Myocyte (in vitro differentiated cells): ENCODE measurements at places on chromosomes 5 and 9. TPM values are rescaled to one million over a fixed set of nuclear protein-coding genes. Genes with fewer than 3 reads are reported as not detected.

DNA sequence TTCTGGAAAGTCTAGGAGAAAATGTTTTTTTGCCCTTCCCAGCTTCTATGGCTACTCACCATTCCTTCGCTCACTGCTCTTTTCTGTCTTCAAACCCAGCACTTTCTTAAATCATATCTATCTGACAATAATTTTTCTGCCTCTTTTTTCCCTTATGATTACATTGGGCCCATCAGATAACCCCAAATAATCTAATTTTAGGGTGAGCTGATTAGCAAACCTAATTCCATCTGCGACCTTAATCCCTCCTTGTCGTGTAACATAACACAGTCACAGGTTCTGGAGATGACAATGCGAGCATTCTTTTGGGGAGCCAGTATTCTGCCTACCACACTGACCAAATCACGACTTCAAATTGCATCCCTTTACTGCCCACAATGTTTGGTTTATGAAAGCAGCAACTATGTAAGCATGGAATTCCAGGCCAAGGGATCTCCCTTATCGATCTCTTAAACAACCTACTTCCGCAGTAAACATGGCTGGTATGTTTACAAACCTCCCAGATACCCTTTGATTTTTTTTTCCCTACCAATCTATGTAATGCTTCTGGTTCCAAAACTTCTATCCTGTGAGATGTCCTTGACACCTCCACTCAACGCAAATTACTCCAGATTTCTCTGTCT lies 2122.2 kb downstream of the MAT2B start:
- no peak for DNase-seq

GRCh38 chr9:123378025-123378424 lies 22.0 kb downstream of the CRB2 start:
- DNase-seq = no peak

The XRCC4 gene
- 26.5 and 27.0 TPM in 2 replicates for total RNA-seq

GRCh38 chr5:6551287-6551954 lies 81.4 kb downstream of the NSUN2 start:
- peak; percentile 89 for DNase-seq

GRCh38 chr5:158410976-158411375 lies 552.0 kb upstream of the CLINT1 start:
- DNase-seq = peak; percentile 56

GRCh38 chr5:59390074-59390659 lies 503.4 kb downstream of the PDE4D start:
- DNase-seq = peak; percentile 59

- peak; percentile 75 for DNase-seq
Measured at GRCh38 chr9:132114102-132114707, 34.5 kb upstream of the MED27 start.

The FOXD4L3 gene
- not detected in 2 replicates for total RNA-seq

- DNase-seq = peak; percentile 76
Measured at GRCh38 chr5:132495667-132496190, 5.2 kb upstream of the IRF1 start.

The NR6A1 gene
- total RNA-seq = 1.9 and 2.1 TPM in 2 replicates

DNA sequence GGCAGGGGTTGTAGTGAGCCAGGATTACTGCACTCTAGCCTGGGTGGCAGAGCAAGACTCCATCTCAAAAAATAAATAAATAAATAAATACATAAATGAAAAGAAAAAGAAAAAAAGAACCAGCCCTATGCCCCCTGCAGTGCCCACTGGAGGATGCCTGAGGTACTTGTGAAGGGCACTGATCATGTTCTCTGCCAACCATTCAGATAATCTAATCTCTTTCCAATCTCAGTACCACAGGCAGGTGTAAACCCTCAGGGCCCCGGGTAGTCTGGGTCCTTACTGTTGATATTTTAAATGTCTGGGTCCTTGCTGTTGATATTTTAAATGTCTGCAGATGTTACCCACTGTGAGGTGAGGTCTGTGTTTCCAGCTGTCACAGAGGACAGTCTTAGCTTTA lies 321.8 kb upstream of the ADCY2 start:
- no peak for DNase-seq

- peak; percentile 46 for DNase-seq
Measured at GRCh38 chr9:113674436-113674835, 201.7 kb upstream of the ZNF618 start.

- peak; percentile 57 for DNase-seq
Measured at GRCh38 chr5:1118738-1119137, 6.9 kb upstream of the SLC12A7 start.

The LCN9 gene
- total RNA-seq = not detected in 2 replicates

The GPR150 gene
- total RNA-seq = 0.31 and 0.53 TPM in 2 replicates

GRCh38 chr5:171418316-171418981 lies 998 bp upstream of the FGF18 start:
- peak; percentile 85 for DNase-seq

GRCh38 chr9:114138552-114138971 lies 16.8 kb upstream of the COL27A1 start:
- no peak for DNase-seq

The PCDHGB6 gene
- total RNA-seq = 0.78 and 0.96 TPM in 2 replicates

The IFNA21 gene
- total RNA-seq = not detected in 2 replicates

- DNase-seq = peak; percentile 35
Measured at GRCh38 chr5:65126542-65127069, 355.1 kb downstream of the ADAMTS6 start.

GRCh38 chr9:130446101-130446861 lies 1.5 kb downstream of the ASS1 start:
- DNase-seq = peak; percentile 83

GRCh38 chr9:89538871-89539270 lies 41.0 kb upstream of the SEMA4D start:
- DNase-seq = no peak

The GRXCR2 gene
- total RNA-seq = not detected in 2 replicates

The STC2 gene
- total RNA-seq = 482 and 489 TPM in 2 replicates

- DNase-seq = peak; percentile 16
Measured at GRCh38 chr5:137167187-137167586, 331.9 kb downstream of the SPOCK1 start.

- DNase-seq = no peak
Measured at GRCh38 chr9:91301161-91301560, 60.6 kb downstream of the AUH start.

The MARCOL gene
- total RNA-seq = not detected in 2 replicates

DNA sequence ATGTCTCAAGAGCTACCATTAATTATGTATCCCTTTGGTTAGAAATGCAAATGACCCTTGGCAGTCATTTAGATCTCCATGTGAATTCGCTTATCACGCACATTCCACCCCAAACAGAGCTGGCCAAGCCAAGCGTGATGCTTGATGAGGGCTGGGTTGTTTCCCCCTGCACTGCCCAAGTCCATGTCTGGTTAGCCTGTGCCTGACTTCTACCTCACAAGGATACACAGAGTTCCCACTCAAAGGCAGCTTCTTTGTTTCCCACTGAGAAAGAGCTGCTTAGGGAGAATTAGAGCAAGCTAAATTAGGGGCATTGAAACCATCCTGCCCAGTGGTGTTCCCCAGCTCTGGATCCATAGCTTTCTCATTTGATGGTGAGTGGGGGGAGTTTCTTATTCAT lies 87.2 kb downstream of the FSTL4 start:
- no peak for DNase-seq

DNA sequence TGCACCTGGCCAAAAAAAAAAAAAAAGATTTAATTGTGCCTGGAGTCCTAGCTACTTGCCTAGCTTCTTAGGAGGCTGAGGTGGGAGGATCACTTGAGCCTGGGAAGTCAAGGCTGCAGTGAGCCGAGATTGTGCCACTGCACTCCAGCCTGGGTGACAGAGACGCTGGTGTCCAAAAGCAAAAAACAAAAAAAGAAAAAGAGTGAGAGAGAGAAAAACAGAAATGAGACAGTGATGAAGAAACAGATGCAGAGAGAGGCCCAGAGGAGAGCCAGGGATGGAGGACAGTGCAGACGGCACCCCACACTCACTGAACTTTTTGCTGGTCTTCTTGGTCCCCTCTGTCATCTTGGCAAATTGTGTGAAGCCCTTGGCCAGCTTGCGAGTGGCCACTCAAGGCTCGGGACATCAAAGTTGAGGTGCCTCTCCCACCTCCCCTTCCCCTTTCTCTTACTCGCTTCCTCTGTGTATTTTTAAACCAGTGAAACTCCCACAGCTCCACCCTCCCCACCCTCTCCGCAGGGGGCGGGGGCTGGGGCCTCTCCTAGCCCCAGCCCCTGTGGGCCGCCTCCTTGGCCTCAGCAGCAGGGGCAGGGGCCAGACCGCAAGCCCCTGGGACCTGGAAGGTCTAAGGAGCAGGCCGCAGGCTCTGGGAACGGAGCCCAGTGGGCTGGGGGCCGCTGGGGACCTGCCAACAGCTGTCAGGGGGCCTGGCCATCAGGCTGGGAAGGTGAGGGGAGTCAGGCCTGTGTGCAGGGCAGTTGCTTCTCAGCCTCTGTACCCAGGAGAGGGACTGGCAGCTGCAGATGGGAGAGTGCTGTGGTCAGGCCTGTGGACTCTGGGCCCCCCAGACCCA lies at the start of gene SH2D3C:
SH2D3C (minus strand) TSS at position 387 of the 856 bp plus-strand sequence; CDS start at position 348, 39 bp downstream.
- no peak for DNase-seq

GRCh38 chr5:94577466-94578245 lies 40.7 kb downstream of the KIAA0825 start:
- peak; percentile 10 for DNase-seq

The SURF1 gene
- total RNA-seq = 27.8 and 30.7 TPM in 2 replicates

- DNase-seq = no peak
Measured at GRCh38 chr9:98836206-98836605, 28.7 kb downstream of the GALNT12 start.

DNA sequence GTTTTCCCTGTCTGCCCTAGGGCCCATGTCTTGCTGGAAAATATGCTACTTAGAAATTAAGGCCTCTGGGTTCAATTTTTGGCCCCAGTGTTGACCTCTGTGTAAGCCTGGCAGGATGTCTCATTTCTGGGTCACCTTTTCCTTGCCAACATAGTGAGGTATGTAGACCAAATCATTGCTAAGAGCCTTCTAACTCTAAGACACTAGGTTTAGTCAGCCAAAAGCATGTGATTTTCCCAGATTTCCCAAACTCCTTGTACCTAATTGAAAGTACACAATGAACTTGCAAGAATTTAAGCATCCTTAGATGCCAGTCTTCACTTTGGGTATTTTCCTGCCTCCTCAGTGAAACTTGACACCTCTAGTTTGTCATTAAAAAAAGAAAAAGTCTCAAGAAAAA lies 77.0 kb downstream of the GALNT10 start:
- DNase-seq = no peak

DNA sequence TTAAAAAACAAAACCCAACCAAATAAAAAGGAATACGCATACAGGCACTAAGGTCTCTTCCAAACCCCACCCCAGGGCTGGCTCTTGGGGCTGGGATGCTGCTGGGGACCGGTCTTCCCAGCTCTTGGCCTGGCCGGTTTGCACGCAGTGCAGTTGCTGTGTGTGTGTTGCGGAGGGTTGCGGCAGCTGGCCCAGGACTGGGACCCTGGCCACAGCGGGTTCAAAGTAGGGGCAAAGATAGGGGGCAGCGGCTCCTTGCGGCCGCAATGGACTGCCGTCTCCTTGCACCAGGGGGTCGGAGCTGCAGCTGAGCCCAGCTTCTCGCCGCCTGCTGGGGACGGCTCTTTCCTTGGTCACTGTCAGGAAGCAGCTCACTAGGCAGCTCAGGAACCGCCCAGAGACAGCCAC lies 5.0 kb downstream of the DMRT3 start:
- DNase-seq = no peak

DNA sequence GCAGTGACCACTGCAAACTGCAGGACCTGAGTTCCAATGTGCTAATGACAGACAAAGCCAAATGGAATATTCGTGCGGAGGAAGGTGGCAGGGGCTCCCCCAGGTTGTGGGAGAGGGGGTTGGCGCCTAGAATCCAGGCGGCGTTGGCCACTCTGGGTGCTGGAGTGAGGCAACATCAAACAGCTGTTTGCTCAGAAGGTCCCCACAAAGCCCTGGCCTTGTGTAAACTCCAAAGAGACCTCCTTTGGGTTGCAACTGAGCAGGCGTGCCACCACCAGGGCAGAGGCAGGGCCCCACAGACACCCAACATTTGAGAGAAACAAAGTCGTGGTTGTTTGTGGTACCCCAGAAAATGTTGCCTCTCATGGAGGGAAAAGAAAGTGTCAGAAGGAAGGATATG lies 14.5 kb downstream of the STKLD1 start:
- no peak for DNase-seq

The SLC25A2 gene
- total RNA-seq = 0.43 and 0.62 TPM in 2 replicates
